ENCODE measurements at places on chromosomes 6 and 20. TPM values are rescaled to one million over a fixed set of nuclear protein-coding genes. Genes with fewer than 3 reads are reported as not detected.

DNA sequence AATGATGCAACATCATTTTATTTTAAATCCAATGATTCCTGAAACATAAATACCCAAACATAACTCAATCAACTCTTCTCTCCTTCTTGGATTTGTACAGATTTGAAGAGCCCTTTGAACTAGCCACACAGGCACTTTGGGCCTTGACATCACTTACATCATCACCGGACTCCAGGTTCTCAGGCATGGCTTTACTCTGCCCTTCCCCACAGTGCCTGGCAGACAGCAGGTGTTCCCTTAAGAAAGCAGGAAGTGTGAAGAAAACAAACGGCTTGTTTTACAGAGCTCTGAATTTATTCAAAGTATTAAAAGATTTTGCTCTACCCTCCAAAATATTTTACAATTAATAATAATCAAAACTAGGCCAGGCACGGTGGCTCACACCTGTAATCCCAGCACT, 54.8 kb upstream of the GCM1 start:
- no peak overlapping the region for H3K4me3 ChIP-seq
- no peak for DNase-seq
- H3K27me3 ChIP-seq = no peaks in the 10 kb centered on the region

GRCh38 chr6:139536751-139537617, 162.5 kb upstream of the CITED2 start:
- H3K27ac ChIP-seq = no peak overlapping the region
- H3K4me1 ChIP-seq = peaks cover 8% of the 10 kb centered on the region
- no peaks in the 10 kb centered on the region for H3K36me3 ChIP-seq
- no peak overlapping the region for H3K4me3 ChIP-seq

The UCKL1 gene
- 72.6 TPM for total RNA-seq

GRCh38 chr6:105781248-105781647, 304.9 kb upstream of the PRDM1 start:
- no peak for DNase-seq
- no peaks in the 10 kb centered on the region for H3K4me1 ChIP-seq
- no peaks in the 10 kb centered on the region for H3K36me3 ChIP-seq
- no peaks in the 10 kb centered on the region for H3K27me3 ChIP-seq
- H3K27ac ChIP-seq = no peak overlapping the region

DNA sequence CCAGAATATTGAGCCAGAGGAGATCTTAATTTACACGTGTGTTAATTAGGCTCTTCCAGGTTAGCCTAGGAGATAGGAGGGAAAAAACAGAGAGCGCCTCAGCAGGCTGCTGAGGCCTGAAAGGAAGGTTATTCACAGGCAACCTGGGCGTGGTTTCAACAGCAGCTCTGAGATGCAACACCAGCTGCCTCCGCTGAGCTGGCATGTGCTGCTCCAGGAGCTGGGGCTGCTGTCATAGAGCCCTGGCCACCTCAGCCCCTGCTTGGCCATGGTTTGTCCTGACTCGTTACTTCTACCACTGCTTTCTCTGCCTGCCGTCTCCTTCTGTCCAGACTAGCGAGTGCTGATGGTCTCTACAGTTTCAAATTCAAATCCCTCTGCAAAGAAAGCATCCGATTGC, 32.4 kb upstream of the RPP40 start:
- no peak for DNase-seq
- H3K4me3 ChIP-seq = no peak overlapping the region
- no peaks in the 10 kb centered on the region for H3K27me3 ChIP-seq
- H3K27ac ChIP-seq = no peak overlapping the region
- H3K4me1 ChIP-seq = no peaks in the 10 kb centered on the region

The PPIL6 gene
- 26.7 TPM for total RNA-seq

GRCh38 chr6:26105109-26105730, 18.0 kb downstream of the HFE start:
- peaks cover 6% of the 10 kb centered on the region for H3K4me1 ChIP-seq
- peak overlapping the region; percentile 70 for H3K4me3 ChIP-seq
- peak overlapping the region; percentile 71 for H3K27ac ChIP-seq
- H3K36me3 ChIP-seq = no peaks in the 10 kb centered on the region

GRCh38 chr6:10297832-10298231, 117.0 kb downstream of the TFAP2A start:
- H3K36me3 ChIP-seq = no peaks in the 10 kb centered on the region
- no peaks in the 10 kb centered on the region for H3K27me3 ChIP-seq
- H3K27ac ChIP-seq = no peak overlapping the region

The COL11A2 gene
- 8.8 TPM for total RNA-seq

DNA sequence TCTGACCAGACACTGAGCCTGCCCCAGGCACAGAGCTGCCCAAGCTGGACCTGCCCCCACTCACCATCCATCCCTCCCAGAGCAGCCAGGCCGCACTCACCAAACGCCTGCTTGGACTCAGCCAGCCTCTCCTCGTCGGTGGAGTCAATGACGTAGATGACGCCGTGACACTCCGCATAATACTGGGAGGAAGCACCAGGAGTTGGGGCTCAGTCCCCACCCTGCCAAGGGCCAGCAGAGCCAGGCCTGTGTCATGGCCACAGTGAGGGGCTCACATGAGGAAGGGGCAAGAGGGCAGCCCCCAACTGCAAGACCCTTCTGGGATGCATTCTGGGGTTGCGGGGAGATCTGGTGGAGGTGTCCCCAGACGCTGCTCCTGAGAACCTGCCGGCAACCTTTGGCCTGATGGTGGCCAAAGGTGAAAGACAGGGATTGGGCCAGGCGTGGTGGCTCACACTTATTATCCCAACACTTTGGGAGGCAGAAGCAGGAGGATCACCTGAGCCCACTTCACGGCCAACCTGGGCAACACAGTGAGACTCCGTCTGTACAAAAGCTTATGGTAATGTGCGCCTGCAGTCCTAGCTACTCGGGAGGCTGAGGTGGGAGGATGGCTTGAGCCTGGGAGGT, 5.6 kb downstream of the ARFRP1 start:
- no peak for DNase-seq
- H3K36me3 ChIP-seq = no peaks in the 10 kb centered on the region
- H3K4me3 ChIP-seq = no peak overlapping the region

The MEP1A gene
- 0.63 TPM for total RNA-seq

- H3K4me1 ChIP-seq = no peaks in the 10 kb centered on the region
- no peaks in the 10 kb centered on the region for H3K27me3 ChIP-seq
- DNase-seq = no peak
- no peaks in the 10 kb centered on the region for H3K36me3 ChIP-seq
- H3K27ac ChIP-seq = no peak overlapping the region
- no peak overlapping the region for H3K4me3 ChIP-seq
Observed at GRCh38 chr20:6381887-6382286, 259.1 kb upstream of the FERMT1 start.

- H3K4me3 ChIP-seq = no peak overlapping the region
- DNase-seq = no peak
- no peak overlapping the region for H3K27ac ChIP-seq
- no peaks in the 10 kb centered on the region for H3K36me3 ChIP-seq
- H3K27me3 ChIP-seq = no peaks in the 10 kb centered on the region
Observed at GRCh38 chr6:14149053-14149738, 31.6 kb downstream of the CD83 start.

The ULBP2 gene
- 2.0 TPM for total RNA-seq

- no peak overlapping the region for H3K4me3 ChIP-seq
- H3K4me1 ChIP-seq = no peaks in the 10 kb centered on the region
- no peaks in the 10 kb centered on the region for H3K27me3 ChIP-seq
- DNase-seq = no peak
Observed at GRCh38 chr6:2695454-2696095, 55.1 kb downstream of the MYLK4 start.

- no peak for DNase-seq
- H3K4me3 ChIP-seq = no peak overlapping the region
- no peaks in the 10 kb centered on the region for H3K27me3 ChIP-seq
- no peaks in the 10 kb centered on the region for H3K36me3 ChIP-seq
- H3K27ac ChIP-seq = no peak overlapping the region
- no peaks in the 10 kb centered on the region for H3K4me1 ChIP-seq
Observed at GRCh38 chr20:24910461-24910860, 38.6 kb upstream of the CST7 start.

GRCh38 chr6:45987856-45988255, 27.8 kb downstream of the CLIC5 start:
- H3K27ac ChIP-seq = no peak overlapping the region
- H3K4me3 ChIP-seq = no peak overlapping the region
- H3K36me3 ChIP-seq = no peaks in the 10 kb centered on the region

GRCh38 chr20:40532103-40532502, 156.9 kb downstream of the MAFB start:
- no peaks in the 10 kb centered on the region for H3K27me3 ChIP-seq
- no peak overlapping the region for H3K27ac ChIP-seq
- no peaks in the 10 kb centered on the region for H3K36me3 ChIP-seq
- H3K4me1 ChIP-seq = no peaks in the 10 kb centered on the region
- no peak overlapping the region for H3K4me3 ChIP-seq
- DNase-seq = peak; percentile 27

DNA sequence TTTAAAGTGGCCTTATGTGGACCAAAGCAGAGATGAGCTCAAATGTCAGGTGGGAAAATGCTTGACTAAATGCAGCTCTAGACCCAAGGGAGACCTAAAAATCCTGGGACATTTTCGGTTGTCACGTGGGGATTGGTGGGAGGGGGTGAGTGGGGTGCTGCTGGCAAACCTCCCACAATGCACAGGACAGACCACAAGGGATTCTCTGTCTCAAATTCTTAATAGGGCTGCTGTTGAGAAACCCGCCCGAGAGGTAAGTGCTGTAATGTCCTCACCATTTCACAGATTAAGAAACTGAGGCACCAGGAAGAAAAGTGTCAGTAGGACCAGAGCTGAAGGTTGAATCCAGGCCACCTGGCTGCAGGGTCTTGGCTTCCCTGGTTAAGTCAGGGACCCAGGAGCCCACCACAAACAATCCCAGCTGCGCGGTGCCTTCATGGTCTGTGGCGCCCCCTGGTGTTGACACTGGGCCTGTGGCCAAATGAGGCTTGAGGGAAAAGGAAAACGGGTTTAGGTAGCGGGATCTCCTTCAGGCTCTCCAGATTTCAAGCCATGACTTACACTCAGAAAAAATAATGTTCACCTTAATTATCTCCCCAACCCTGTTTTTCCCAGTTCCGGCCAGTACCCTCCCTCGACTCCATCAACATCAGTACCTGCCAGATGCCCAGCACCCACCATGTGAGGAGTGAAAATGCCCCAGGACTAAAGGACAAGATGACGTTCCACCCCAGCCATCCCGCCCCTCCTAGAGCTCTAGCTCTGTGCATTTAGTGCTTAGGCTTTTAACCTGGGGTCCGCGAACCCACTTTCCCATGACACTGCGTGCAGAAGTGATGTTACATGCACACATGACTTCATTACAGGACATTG, 7.2 kb downstream of the HLA-G start:
- H3K27ac ChIP-seq = no peak overlapping the region
- no peaks in the 10 kb centered on the region for H3K36me3 ChIP-seq
- peaks cover 3% of the 10 kb centered on the region for H3K4me1 ChIP-seq
- no peaks in the 10 kb centered on the region for H3K27me3 ChIP-seq
- peak; percentile 54 for DNase-seq

- no peaks in the 10 kb centered on the region for H3K36me3 ChIP-seq
- no peaks in the 10 kb centered on the region for H3K27me3 ChIP-seq
- H3K4me3 ChIP-seq = no peak overlapping the region
- H3K27ac ChIP-seq = no peak overlapping the region
- no peaks in the 10 kb centered on the region for H3K4me1 ChIP-seq
Observed at GRCh38 chr6:106977246-106977645, 2.7 kb upstream of the CD24 start.

- no peaks in the 10 kb centered on the region for H3K36me3 ChIP-seq
- H3K4me1 ChIP-seq = no peaks in the 10 kb centered on the region
- no peaks in the 10 kb centered on the region for H3K27me3 ChIP-seq
- no peak overlapping the region for H3K4me3 ChIP-seq
- H3K27ac ChIP-seq = no peak overlapping the region
Observed at GRCh38 chr20:58803533-58803932, 47.2 kb downstream of the GNAS-AS1 start.

GRCh38 chr6:168189200-168190013, 110.4 kb upstream of the FRMD1 start:
- no peaks in the 10 kb centered on the region for H3K4me1 ChIP-seq
- no peaks in the 10 kb centered on the region for H3K36me3 ChIP-seq
- peak; percentile 5 for DNase-seq
- no peak overlapping the region for H3K4me3 ChIP-seq
- no peaks in the 10 kb centered on the region for H3K27me3 ChIP-seq

DNA sequence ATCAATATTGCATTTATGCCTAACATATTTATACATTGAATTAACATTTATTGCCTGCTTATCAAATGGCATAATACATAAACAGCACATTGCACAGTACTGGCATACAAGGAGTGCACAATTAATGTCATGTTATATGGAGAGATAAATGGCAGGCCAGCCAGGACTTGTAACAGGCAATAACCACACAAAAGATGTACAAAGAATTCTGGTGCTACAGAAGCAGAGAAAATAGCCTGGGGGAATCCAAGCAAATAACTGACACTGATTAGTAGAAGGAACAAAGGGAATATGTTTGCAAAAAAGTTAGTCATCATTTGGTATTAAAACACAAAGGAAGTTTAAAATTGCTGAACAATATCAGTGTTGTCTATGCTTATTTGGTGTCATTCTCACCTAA, 27.3 kb downstream of the COL21A1 start:
- H3K36me3 ChIP-seq = no peaks in the 10 kb centered on the region
- no peaks in the 10 kb centered on the region for H3K4me1 ChIP-seq
- no peaks in the 10 kb centered on the region for H3K27me3 ChIP-seq
- DNase-seq = no peak
- no peak overlapping the region for H3K4me3 ChIP-seq

DNA sequence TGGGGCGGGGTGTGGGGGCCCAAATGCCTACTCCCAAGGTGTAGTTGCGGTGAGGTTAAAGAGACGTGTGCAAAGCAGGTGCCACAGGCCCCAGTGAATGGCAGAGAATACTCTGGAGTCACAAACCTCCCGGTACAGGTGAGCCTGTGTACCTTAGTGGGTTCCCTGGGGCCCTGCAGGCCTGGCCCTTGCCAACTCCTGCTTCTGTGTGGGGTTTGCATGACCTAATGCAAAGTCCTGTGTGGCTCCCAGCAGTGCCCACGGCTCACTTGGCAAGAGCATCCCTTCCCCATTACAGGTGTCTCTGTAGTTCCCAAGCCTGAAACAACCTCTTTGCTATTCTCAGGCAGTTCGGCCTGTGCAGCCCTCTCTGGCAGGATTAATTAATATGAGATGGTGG, 17.5 kb downstream of the SPDEF start:
- H3K27me3 ChIP-seq = no peaks in the 10 kb centered on the region
- no peaks in the 10 kb centered on the region for H3K36me3 ChIP-seq
- H3K4me3 ChIP-seq = no peak overlapping the region

DNA sequence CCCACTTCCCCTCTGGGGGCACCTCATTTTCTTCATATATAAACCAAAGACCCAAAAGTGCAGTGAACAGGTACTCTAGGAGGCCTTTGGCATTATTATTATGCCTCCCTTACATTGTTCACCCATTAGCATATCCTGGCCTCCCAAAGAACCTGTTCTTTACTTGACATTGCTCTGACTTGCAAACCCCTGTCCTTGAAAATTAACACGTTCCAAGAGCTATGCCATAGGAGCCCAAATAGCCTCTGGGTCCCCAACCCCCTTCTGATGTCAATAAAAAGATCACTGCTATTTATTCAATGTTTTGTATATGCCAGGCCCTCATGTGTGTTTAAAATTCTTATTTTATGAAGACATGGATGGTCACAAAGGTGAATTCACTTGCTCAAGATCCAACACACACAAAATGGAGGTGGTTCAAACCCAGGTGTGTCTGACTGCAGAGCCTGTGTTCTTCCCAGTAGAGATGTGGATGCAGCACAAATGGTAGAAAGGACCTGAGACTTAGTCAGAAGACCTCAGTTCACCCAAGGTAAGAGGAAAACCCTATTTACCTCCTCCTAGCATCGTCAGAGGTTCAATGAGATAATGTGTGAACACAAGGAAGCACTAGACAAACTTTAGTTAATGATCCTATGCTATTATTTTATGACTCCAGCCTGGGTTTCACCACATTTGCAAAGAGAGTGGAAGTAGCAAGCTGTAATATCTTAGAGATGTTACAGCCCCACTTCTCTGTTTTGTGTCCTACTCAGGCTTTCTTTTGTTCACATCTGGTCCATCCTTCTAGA, 36.6 kb downstream of the BCL2L1 start:
- peaks cover 27% of the 10 kb centered on the region for H3K4me1 ChIP-seq
- no peaks in the 10 kb centered on the region for H3K27me3 ChIP-seq
- no peak overlapping the region for H3K27ac ChIP-seq
- H3K4me3 ChIP-seq = no peak overlapping the region
- no peaks in the 10 kb centered on the region for H3K36me3 ChIP-seq
